ENCODE measurements at places on chromosomes 12 and 14.

DNA sequence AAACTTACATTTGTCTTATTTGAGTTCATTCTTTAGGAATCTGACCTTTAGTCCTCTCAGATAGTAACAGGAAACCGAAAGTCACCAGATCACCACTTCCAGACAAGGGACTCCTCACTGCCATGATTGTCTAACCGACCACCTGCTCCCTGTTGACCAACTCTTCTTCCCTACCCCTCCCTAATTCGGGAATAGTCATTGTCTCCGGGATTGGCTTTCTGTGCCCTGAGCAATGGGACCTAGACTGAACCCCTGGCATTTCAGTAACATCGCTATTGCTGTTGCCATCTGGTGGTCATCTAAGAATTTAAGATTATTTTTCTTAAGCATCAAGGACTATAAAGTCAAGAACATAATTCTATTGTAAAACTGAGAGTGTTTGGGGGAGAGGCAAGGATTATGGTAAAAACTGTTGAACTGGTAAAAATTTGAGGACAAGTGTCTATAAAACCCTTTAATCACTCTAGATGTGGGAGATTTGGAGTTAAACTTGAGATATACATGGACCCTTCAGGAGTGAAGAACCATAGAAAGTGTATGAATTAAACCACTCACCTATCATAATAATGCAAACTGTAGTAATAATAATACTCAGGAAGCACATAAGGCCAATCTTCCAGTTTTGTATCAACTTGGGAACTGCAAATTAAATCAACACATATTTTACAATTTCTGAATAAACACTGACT is 6.3 kb downstream of the CLEC2A start:
- no peak for DNase-seq

DNA sequence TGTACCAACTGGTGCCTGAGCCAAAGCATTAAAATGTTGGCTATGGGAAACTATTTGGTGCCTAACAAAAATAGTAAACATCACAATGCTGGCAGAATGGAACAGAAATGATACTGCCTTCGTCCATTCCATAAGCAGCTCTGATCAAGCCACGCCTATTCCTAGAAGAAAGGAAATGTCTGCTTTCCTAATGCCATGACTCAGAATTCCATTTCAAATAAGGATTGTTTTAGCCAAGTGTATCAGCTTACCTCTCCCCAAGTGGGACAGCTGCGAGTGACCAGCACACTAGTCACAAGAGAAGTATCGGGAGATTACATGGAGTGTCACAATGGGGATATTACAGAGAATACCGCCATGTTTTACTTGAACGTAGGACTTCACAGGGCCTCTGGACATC is 38.7 kb downstream of the GLT8D2 start:
- no peak for DNase-seq

- no peak for DNase-seq
Measured at GRCh38 chr14:64005822-64006221, 153.0 kb downstream of the SYNE2 start.

DNA sequence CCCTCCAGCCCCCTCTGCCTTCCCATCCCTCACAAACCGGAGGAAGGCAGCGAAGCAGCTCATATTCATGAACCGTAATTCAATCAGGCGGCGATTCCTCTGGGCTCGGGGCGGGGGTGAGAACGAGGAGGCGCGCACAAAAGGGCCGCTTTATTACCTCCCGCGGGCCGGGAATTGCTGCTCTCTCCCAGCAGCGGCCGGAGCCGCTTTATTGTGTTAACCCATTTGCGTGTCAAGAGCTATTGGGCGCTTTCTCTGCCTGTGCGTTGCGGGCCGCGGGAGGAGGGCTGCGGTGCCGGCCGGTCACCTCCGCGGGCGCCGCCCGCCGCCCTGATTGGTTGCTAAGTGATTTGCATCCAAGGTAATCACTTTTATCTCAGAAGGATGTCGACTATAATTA is 4.8 kb downstream of the FAM222A start:
- DNase-seq, result no peak

DNA sequence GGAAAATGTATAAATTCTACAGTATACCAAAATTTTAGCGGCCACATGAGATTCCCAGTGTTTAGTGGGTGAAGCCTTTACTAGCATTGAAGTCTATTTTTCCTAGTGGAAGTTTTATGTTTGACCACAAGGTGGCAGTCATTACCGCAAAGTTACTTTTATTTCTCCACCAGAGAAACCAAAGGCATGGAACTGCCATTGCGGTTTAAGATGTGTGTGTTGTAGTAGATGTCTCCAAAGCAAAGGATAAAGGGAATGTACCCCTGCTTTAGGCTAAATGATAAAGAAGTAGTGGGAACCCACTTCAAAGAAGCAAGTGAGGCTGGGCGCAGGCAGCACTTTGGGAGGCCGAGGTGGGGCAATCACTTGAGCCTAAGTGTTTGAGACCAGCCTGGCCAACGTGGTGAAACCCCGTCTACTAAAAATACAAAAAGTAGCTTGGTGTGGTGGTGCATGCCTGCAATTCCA is 140.5 kb downstream of the PRKCH start:
- DNase-seq, result no peak

GRCh38 chr12:54265364-54265812 is 14.5 kb downstream of the CBX5 start:
- no peak for DNase-seq

DNA sequence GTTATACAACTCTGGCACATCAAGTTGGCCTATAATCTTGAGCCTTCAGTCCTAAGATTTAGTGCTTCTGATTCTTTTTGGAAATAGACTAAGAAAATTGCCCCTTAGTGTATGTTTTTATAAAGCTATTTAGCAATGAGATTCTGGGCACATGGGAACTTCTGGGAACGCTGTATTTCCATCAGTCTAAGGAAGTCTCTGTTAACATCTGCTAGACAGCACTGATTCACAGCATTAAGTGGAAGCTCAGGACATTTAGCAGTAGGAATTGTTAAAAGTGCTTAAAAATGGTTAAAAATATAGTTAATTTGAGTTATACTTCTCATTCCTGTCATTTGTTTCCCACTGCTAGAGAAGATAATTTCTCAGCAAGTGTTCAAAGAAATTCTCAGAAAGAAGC is 579.1 kb downstream of the SLC16A7 start:
- no peak for DNase-seq

- no peak for DNase-seq
Measured at GRCh38 chr12:81520064-81520945, 238.8 kb downstream of the PPFIA2 start.

- no peak for DNase-seq
Measured at GRCh38 chr14:60134702-60135101, 30.5 kb downstream of the DHRS7 start.

GRCh38 chr12:77232045-77232444 is 166.7 kb upstream of the E2F7 start:
- no peak for DNase-seq

- no peak for DNase-seq
Measured at GRCh38 chr14:87321548-87321947, 671.4 kb downstream of the GALC start.

GRCh38 chr14:87745507-87746118 is 247.4 kb downstream of the GALC start:
- DNase-seq, result no peak

- no peak for DNase-seq
Measured at GRCh38 chr14:92004062-92004461, 35.8 kb downstream of the TRIP11 start.

GRCh38 chr12:14283489-14284144 is 81.9 kb upstream of the ATF7IP start:
- DNase-seq, result no peak

DNA sequence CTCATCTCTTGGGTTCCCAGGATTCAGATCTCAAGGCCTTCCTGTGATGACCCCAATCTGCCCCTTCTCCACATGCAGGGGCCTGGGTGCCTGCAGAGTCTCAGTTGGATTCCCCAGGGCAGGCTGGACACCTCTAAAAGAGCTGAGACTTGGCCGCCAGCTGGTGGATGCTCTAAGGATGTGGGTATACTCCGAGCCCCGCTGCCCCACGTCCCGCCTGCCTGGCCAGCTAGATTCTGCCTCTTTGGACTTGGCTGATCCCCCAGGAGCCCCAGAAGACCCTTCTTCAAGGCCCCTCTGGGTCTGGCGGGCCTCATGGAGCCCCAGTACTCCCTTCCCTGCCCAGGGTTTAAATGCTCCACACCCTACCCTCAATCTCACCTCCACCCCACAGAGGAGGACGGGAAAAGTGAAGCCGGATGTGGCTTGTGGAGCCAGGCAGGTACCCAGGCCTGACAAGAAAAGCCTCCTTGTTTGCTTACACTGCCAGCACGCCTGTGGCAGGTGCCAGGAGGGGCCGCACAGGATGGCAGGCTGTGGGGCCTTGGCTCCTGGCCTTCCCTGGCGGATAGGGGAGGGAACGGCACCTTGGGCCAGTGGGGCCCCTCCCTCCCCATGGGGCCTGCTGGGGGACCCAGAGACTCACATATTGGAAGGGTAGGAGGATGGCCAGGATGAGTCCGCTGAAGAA is 15.1 kb downstream of the FAIM2 start:
- DNase-seq, result no peak

GRCh38 chr14:26344596-26344995 is 253.2 kb downstream of the NOVA1 start:
- no peak for DNase-seq

DNA sequence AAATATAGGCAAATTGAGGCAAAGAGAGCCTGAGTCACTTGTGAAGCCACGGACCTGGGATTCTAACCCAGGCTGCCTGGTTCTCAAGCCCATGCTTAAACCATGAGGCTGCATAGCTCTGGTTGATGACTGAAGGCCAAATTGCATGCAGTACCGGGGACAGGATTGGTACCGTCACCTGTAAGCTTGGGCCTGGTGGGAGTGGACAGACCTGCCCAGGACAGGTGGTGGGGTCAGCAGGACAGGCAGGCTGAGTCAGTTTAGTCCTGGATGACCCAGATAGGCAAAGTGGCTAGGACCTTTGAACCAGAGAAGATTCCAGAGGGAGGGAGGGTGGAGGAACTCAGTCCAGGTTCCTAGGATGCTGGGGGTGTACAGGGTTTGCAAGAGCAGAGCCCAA is 25.8 kb downstream of the RIN3 start:
- no peak for DNase-seq

DNA sequence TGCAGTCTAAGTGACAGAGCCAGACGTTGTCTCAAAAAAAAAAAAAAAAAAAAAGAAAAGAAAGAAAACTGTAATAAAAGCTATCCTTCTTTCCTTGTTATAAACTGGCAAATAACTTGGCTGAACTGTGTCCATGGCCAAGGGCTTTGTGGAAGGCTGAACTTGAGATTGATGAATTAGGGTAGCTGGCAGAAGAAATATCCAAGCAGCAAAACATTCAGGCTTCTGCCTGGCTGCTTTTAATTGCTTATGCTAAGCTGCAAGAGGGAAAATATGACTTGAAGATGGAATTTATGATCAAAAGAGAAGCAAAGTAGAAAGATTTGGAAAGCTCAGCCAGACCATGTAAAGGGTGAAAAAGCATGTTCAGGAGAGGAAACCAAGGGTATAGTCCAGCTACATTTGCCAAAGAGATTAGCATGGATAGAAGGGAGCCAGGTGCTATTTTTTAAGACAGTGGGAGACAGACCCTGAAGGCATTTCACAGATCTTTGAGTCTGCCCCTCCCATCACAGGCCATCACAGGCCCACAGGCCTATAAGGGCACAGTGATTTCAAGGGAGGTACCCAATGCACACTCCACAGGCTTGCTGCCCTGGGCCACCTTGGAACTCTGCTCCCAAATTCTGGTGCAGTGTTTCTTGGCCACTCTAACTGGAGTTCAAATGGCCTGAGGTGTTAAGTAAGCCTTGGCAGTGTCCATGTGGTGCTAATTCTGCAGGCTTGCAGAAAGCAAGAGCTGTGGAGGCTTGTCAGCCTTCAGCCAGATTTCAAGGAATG is 226.0 kb downstream of the AEBP2 start:
- DNase-seq, result no peak

DNA sequence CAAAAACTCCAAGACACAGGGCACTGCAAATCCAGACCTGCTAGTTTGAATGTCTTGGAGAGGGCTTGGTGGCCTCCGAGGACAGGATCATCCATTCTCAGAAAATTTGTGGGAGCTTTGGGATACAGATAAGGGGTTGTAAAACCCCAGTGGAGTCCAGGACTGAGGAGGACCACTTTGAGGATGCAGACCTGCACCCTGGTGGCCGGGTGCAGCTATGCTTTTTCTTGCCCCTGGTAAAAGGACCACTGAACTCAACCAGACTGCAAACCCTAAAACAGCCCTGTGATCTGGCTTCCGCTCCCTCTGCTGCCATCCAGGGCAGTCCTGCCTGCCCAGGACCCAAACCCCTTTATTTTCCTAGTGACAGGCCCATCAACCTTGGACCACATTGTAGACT is 169.5 kb upstream of the DAAM1 start:
- no peak for DNase-seq

GRCh38 chr14:24789378-24789884 is 155.4 kb upstream of the GZMB start:
- DNase-seq, result no peak

GRCh38 chr12:108255252-108255602 is 83.9 kb downstream of the CMKLR1 start:
- no peak for DNase-seq

DNA sequence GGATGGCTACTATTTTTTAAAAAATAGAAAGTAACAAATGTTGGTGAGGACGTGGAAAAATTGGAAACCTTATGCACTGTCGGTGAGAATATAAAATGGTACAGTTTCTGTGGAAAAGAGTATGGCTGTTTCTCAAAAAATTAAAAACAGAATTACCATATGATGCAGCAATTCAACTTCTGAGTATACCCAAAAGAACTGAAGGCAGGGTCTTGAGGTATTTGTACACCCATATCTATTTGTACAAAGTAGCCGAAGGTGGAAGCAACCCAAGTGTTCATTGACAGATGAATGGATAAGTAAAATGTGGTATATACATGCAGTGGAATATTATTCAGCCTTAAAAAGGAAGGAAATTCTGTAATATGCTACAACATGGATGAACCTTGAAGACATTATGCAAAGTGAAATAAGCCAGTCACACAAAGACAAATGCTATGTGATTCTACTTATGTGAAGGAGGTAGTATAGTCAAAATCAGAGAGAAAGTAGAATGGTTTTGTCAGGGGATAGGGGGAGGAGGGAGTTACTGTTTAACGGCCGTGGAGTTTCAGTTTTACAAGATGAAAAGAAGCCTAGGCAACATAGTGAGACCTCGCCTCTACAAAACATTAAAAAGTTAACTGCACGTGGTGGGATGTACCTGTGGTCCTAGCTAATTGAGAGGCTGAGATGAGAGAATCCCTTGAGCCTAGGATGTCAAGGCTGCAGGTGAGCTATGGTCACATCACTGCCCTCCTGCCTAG is 38.4 kb upstream of the CCT2 start:
- DNase-seq, result no peak

GRCh38 chr12:131239384-131240094 is 285.8 kb downstream of the ADGRD1 start:
- no peak for DNase-seq

- no peak for DNase-seq
Measured at GRCh38 chr14:37251775-37252174, 54.0 kb downstream of the MIPOL1 start.

DNA sequence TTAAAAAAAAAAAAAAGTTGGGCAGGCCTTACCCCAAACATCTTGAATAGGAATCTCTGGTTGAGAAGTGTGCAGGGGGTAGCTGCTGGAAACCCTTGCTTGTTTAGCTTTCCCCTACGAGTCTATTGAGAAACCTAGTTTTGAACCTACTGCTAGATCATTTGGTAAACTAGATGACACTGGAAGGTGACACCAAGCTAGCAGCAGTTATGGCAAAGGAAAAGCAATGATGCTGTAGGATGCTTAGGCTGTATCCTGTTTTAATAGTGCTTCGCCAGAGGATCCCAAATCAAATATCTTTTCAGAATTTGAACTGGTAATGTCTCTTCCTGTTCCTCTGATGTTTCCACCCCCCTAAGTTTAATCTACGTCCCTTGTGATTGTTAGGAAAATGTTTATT is 5.5 kb upstream of the PCED1B start:
- no peak for DNase-seq
